ENCODE measurements at places on chromosomes 4 and X.

DNA sequence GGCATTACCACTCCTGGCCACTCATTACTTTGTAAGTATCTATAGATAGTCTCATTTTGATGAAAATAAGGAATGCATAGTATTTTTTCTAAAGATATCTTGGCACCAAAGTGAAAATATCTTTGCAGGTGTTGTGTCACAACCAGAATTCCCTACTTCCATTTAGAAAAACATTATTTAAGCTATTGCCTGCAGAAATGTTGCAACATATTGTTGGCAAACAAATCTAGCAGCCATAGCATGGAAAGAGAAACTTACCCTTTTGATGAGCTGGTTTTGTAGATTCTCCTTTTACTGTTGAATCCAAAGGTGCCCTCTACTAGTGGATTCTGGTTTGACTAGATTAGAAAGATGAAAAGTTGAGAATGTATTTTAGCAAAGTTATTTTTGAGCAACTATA, 138.8 kb downstream of the AREG start:
- no peak for DNase-seq

GRCh38 chrX:109409181-109409580, 72.7 kb downstream of the GUCY2F start:
- no peak for DNase-seq

- no peak for DNase-seq
These were observed 250.6 kb downstream of the SNCA start for GRCh38 chr4:89586318-89586717.

GRCh38 chrX:103398421-103398864, 22.1 kb downstream of the BEX3 start:
- DNase-seq: no peak

DNA sequence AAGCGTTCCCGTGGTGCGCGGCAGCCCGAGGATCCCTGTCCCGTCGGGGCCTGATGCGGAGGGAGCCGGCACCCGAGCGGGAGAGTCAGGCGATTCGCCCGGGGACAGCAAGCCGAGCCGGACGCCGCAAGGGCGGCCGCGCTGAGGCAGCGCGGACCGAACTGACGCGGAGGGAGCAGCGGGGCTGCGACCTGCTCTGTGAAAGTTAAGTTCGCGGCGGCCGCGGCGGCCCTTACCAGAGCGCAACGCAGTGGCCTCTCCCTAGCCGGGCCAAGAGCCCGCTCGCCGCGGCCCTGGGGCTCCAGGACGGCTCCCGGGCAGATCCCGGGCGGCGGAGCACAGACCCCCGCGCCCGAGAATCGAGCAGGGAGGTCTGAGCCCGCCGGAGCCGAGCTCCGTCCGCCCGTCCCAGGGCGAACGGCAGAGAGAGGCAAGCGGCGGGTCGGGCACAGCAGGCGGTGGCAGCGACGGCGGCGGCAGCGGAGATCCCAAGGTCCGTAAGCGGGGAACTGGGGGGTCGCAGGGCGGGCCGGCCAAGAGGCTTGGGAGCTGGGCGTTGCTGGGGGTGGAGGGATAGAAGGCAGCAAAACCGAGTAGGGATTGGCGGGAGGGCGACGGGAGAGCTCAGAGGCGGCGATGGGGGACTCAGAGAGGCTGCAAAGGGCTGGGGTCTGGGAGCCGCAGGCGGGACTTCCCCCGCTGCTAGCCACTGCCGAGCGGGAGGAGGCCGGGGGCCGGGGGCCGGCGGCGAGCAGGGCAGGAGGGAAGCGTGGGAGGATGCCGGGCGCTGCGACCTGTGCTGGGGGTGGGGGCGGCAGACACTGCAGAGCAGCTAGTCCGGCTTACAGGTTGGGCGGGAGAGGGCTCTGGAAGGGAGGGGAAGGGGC, 1.0 kb downstream of the GPR50 start:
- no peak for DNase-seq

DNA sequence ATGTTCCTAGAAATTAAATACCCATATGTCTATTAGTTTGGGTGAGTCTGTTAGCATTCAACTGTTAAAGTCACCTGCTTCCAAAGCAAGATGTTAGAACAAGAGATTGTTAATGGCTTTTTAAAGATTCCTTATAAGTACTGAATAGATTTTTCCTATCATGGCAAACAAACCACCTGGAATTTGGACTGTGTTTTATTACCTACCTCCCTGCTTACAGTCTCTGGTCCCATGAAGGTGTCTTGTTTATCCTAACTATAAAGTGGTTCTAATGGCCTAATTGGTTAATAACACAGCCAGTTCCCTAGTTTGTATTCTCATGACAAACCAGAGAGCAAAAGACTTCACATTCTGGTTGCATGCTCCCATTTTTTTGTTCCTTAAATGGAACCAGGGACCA, 149.5 kb downstream of the PPP1R2C start:
- DNase-seq: no peak

DNA sequence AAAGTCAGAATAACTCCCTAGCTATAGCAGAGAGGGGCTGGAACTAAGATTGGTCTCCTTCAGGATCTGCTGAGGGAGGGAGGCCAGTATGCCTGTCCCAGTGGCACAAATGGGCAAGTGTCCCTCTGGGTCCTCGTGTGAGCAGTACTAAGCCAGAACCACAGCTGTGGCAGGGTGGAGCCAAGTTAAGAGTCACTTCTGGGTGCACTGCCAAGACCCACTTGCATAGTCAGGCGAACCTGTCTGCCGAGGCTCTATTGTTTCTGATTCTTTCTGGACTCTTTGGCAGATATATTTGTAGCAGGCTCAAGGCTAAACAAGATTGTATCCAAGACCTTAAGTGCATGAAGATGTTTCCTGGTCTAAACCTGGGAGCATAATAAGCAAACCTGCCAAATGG, 1123.7 kb upstream of the POU3F4 start:
- no peak for DNase-seq

DNA sequence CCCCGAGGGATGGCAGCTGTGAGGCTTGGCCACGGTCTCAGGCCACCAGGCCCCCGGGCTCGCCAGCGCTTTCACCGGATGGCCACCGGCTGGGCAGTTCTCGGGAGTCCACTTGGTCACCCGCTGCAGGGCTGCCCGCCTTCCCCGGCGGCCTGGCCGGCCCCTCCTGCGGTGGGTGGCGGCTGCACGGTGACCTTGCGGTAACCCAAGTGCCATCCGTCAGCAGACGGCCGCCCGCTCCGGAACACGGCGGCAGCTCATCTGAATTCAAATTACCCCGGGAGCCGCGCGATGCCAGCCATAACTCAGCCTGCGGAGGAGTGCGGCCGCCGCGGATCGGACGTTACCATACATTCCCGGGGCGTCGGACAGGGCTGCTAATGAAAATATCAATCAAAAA, 60.7 kb downstream of the FAM53A start:
- DNase-seq: no peak

- no peak for DNase-seq
These were observed 41.5 kb downstream of the HHIP start for GRCh38 chr4:144687466-144687865.

- DNase-seq: no peak
These were observed 222.5 kb downstream of the MGST2 start for GRCh38 chr4:139887962-139888735.

DNA sequence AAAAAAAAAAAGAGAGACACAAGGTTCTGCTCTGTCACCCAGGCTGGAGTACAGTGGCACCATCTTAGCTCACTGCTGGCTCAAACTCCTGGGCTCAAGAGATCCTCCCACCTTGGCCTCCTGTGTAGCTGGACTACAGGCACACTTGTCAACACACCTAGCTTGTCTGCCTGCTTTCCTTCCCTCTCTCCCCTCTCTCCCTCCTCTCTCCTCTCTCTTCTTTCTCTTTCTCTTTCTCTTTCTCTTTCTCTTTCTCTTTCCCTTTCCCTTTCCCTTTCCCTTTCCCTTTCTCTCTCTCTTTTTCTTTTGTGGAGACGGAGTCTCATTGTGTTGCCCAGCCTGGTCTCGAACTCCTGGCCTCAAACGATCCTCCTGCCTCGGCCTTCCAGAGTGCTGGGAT, 132.1 kb downstream of the DIPK2B start:
- DNase-seq: no peak

DNA sequence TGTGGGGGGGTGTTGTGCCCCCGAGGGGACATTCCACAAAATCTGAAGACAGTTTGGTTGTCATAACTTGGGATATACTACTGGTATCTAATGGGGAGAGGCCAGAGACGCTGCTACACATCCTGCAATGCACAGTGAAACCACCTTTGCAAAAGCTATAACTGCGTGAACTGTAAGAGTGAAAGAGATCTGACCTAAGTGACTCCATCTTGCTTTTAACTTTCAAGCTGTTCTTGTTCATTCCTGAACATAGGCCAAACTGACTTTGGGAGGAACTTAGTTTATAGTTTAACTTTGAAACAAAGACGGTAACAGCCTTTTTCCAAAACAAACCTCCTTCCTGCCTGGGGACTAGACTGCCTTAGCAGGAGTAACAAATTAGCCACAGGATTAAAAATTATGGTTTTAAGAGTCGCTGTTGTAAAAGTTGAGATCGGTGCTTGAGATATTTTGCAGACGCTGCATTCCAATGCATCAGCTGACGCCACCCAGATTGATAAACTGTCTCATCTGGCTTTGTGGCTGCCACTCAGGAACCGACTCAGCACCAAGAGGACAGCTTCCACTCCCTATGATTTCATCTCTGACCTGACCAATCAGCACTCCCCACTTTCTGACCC, 70.9 kb downstream of the ATXN3L start:
- DNase-seq: no peak

DNA sequence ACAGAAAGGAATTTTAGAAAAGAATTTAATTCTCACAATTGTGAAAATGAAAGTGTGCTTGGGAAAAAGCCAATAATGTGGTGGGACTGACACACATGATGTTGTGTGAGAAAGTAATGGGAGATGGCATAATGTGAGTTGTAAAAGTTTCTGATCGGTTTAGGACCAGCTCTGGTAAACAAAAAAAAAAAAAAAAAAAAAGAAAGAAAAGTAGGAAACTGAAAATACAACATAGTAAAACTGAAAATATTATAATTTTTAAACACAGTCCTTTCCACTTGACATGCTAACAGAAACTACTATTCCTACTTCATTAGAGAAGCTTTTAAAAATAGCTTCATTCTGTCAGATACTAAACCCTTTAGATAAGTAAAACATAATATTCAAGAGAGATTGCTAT, 28.2 kb downstream of the RAP1GDS1 start:
- no peak for DNase-seq

GRCh38 chr4:154312246-154312645, 179.4 kb downstream of the DCHS2 start:
- no peak for DNase-seq

- DNase-seq: no peak
These were observed 49.7 kb upstream of the KLHL8 start for GRCh38 chr4:87270144-87270543.

- DNase-seq: no peak
These were observed 291.1 kb downstream of the ARHGAP10 start for GRCh38 chr4:148022975-148023374.

- DNase-seq: no peak
These were observed 566.1 kb downstream of the KCTD8 start for GRCh38 chr4:43882470-43882869.

DNA sequence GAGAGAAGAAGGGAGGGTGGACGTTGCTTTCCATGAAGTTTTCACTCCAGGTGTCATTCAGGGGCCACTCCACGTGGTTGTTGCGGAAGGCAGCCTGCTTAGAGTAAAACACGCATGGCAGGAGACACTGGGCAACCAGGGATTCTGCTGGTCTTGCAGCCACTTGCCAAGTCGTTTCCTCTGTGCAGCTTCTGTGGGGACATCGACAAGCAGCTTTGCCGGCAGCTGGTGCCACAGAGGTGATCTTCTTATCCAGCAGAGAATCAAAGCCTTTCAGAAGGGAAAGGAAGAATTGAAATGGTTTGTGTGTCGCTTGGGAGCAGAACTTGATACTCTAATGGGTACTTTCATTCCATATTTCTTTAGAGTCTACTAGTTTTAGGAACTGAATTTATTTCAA, 867.1 kb upstream of the TENM3 start:
- no peak for DNase-seq

DNA sequence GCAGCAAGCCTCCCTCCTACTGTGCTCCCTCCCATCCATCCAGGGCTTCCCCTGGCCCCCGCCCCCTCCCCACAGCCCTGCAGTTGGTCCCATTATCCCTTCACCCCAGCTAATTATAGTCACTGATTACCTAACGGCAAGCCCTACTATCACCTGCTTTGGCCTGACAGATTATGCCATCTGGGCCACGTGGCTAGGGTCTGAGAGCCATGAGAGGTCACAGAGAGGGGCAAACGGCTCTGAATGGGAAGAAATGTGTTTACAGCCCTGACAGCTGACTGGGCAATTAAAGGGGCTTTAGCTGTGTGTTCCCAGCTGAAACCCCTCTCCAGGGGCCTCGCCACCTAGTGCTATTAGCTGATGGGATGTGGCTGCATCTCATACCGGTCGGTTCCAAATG, 134.4 kb upstream of the CPEB2 start:
- DNase-seq: no peak

- DNase-seq: no peak
These were observed 70.1 kb downstream of the PRSS12 start for GRCh38 chr4:118282692-118283091.

- no peak for DNase-seq
These were observed 19.3 kb upstream of the CPE start for GRCh38 chr4:165359506-165359905.

- DNase-seq: peak; percentile 31
These were observed 29.2 kb downstream of the HTT-AS start for GRCh38 chr4:3044870-3045819.

DNA sequence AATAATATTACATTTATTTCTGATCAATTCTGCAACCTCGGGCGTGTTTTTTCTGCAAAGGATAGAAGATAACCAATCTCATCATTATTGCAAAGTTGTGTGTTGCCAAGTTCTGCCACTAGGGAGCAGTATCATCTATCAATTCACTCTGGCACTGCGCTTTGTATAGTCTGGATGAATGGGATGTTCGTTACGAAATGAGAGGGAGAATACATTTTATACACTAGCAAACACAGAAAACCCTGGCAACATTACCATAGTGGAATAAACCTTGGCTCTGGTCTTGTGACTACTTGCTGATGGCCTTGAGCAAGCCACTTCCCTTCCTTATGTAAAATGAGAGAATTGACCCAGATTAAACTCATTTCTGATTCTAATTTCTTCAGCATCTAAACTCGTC, 97.5 kb upstream of the ZNF518B start:
- no peak for DNase-seq

GRCh38 chrX:134460862-134461220, 876 bp downstream of the HPRT1 start:
- no peak for DNase-seq

DNA sequence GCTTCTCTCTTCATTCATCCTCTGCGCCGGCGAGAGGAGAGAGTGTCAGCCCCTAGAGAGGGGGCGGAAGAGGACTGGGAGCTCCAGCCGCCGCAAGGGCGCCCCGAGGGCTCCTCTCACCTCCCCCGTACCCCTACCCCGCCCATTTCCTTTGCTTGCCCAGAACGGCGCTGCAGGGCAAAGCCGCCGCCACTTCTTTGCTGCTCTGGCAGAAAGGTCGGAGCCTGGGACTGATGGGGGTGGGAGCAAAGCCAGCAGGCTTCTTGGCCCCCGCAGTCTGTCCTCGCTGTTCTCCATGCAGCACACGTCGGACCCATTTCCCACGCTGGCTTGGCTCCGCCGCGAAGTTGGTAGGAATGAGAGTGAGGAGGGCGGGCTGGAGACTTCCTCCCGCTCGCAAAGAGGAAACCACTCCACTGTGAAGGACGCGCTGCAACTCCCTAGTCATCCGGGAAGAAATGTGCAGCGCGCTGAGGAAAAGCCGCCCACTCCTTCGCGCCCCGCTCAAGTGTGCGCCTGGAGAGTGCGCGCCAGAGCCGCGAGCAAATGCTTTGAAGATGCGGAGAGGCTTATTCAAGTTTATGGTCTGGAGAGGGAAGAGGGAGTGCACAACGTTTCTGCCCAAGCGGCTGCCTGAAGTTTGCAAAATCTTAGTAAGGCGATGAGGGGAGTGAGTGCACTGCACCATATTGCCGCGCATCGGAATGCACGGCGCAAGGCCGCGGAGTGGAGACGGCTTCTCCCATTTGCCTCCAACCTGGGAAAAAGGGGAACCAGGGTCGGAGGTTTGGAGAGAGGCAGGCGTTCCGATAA, 2.8 kb upstream of the PCDH7 start:
- no peak for DNase-seq
